ENCODE measurements at places on chromosomes 2 and 18.

GRCh38 chr2:177275743-177276055, 11.2 kb upstream of the NFE2L2 start:
- DNase-seq: no peak

DNA sequence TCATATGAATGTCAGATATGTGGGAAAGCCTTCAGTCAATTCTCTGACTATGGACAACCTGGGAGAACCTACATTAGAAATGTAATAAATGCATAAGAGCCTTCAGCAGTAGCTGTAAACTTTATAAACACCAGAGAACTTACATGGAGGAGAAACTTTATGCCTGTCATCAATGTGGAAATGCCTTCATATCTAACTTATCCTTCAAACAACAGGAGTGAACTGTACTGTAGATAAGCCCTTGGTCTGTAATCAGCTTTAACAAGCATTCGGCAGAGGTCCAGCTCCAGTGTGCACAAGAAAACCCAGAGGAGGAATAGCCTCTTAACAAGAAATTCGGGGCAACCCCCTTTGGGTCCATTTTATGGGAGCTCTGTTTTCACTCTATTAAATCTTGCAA, 14.8 kb upstream of the UXS1 start:
- DNase-seq: no peak

DNA sequence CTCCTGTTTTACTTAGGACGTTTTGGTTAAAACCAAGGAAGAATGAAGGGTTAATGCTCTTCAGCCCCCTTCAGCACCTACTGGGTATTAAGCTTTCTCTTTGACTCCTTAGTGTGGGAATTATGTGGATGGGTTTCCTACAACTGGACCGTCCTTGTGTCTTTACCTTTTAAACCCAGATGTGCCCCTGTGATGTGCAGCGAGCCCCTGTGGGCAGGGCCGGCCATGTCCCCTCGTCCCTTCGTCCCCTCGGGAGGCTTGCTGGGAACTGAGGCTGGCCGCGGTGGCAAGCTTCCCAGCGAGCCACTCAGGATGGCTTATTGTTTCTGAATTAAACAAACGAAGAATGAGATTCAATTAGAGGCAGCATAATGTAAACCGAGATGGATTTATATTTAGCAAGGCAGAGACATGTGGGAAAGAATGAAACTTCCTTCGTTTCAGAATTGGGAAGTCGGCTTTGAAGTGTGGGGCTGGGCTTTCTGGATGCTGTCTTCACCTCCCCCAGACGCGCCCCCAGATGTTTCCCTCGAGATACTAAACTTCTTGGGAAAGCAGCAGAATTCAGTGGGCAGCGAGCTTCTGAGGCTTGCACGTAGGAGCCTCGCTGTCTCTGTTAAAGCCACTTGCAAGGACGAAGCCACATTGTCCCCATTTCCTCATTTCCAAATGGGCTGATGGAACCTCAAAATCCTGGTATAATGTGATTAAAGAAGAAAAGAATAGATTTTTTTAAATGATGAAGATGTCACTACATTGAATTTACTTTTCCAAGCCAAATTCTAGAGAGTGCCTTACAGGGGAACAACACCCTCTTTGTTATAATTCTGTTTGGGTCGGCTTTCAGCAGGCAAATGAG, 146.0 kb downstream of the VAPA start:
- no peak for DNase-seq

DNA sequence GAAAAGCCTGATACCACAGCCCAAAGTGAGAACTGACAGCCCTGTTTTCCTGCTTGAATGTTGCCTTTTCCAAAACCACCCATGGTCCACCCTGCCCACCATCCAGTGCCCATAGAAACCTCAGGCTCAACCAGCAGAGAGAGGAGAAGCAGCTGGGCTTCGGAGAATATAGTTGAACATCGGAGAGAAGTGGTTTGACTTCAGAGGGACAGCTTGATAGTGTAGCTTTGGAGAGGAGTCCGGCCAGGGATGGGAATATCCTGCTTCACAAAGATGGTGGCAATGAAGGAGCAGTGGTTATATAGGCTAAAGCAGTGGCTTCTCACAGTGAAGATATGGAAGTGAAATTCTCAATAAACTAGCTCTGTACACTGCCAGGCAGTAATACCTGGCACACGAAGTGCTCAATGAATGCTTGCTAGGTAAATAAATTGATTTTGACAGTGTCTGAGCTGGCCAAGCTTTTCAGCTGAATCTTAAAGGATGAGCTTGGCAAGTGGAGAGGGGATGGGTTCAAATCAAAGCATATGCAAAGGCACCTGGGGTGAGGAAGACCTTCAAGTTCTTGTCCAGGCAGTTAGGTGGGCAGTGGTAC, 21.2 kb downstream of the AFF3 start:
- DNase-seq: no peak

All from activated naive CD4-positive, alpha-beta T cell (primary cell).